ENCODE measurements at places on chromosomes 3 and 15.
A peak's percentile ranks its signal among the peaks of the same experiment; 100 is the strongest.

GRCh38 chr3:71488391-71488809 lies 95.1 kb downstream of the FOXP1 start:
- no peak for DNase-seq

DNA sequence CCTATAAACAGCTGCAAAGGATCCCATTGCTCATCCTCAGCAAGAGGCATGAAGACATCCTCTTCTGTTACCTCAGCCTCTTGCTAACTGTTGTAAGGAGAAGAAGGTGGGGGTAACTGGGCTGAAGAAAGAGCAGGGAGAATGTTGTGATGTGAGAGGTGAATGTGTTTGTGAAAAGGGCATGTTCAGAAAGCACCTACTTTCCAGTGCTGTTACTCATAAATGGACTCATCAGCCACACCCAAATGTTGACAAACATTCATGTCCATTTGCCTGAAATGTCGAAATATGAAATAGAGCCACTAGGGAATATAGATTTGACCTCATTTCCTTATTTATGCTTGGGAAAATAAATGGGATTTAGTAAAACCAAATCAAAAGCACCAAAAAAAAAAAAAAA lies 12.6 kb downstream of the SLC24A1 start:
- DNase-seq, result no peak

- no peak for DNase-seq
These were observed 183.6 kb downstream of the MCTP2 start for GRCh38 chr15:94414916-94415315.

- no peak for DNase-seq
These were observed 12.5 kb downstream of the ZBTB47 start for GRCh38 chr3:42666022-42666421.

DNA sequence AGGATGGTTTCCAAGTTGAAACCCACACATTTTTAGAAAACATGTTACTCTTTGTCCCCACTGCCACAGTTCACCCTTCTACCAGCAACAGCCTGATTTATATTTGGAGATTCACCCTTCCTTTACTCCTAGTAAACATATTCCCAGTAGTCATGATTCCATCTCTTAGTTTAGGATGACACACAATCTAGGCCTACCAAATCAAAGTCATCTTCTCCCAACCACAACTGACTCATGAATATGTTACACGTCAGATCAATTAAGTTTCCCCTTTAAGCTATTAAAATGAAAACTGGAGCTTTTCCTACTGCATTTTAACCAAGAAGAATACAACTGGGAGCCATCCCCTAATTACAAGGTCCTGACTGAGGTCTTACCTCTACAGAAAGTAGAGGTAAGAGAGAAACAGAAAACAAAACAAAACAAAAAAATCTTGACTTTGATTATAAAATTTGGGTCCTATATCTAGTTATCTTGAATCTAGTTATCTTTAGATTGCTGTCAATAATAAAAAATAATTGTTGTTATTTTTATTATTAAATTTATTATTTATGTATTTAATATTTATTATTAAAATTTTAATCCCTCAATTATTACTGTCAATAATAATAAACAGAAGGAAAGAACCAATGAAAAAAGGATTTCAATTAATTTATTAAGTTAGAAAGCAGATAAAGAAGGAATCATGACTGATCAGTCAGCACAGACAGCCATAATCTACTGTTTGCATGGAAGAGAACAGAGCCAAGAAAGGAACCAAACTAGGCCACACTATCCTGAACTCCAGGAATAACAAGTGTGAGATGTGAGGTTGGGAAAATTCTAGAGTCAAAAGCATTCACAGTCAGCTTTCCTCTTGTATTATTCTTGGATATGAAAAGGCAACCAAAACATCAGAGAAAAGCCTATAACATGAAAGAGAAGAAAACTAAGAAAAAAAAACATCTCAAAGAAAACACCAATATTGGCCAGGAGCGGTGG lies 12.5 kb downstream of the DPH6 start:
- no peak for DNase-seq

DNA sequence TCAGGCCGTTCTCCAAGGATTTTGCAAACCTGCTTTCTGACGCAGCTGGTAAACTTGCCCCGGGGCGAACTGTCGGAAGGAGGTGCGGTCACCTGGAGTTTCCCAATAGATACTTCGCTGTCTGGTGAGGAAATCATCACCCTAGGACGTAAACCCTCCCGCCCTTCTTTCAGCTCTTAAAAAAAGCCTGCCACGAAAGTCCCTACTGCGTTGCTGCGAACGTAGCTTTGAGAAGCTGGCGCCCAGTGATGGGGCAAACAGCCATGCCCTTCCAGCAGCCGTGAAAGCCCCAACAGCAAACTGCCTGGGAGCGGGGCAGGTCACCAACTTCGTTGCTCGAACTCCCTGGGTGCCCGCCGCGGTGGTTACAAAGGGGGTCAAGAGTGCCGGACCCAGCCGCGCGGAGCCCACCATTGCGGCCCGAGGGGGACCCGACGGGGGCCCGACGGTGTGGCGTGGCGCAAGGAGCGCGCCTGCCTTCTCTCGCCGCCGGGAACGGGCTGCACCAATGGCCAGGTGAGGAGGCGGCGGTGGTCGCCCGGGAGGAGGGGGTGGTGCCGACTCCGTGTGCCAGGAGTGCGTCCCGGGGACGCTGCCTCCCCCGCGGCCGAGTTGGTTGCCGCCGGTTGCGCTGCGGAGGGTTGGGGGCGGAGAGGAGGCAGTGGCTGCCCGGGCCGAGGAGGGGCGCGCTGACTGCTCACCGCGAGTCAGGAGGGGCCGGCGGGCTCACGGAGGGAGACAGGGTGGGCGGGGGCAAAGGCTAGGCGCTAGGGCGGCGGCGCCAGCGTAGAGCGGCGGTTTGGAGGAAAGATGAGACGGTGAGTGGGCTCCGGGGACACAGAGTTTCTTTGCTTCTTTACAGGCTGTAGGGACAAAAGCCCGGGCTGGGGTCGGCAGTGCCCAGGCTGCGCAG lies at the start of gene PHLDB2:
PHLDB2 (plus strand) TSS at position 205 of the 913 bp plus-strand sequence. CDS start 24,813 bp downstream, outside the sequence.
- peak; percentile 83 for DNase-seq

DNA sequence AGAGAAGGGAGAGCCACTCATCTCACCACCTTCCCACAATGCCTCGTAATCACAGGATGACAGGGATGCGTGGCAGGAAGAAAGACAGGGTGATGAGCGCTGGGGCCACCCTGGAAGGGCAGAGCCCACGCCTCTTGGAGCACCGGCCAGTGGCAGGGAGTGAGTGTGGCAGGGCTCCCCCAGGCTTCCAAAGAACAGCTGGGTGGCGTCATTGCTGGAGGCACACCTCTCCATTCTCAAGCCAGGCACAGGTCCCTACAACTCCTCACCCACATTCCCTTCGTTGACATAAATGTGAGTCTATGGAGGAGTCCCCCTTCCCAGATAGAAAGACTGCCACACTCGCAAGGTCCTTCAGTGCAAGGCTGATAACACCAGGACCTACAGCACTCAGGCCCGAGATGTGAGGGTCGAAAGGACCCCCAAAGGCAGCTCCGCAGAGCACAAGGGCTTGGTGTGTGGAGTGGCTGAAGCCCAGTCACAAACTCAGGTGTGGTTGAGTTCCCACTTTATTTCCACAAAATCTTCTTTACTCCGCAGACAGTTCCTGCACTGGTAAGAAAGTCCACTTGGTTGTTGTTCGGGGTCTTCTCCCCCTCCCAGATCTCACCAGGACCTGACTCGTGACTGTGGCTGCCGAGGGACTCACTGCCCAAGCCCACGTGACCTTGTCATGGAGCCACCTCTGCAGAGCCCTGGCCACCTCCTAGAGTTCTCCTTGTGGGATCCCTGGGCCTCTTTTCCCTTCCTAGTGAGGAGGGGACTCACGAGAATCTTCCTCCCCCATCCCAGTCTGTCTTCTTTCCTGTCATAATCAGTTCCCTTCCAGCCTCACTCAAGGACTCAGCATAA lies 22.4 kb upstream of the CORO2B start:
- DNase-seq, result no peak

- DNase-seq, result no peak
These were observed 271.0 kb upstream of the GADL1 start for GRCh38 chr3:31165399-31165860.

GRCh38 chr15:98420837-98421236 lies 227.5 kb upstream of the IGF1R start:
- DNase-seq, result no peak

DNA sequence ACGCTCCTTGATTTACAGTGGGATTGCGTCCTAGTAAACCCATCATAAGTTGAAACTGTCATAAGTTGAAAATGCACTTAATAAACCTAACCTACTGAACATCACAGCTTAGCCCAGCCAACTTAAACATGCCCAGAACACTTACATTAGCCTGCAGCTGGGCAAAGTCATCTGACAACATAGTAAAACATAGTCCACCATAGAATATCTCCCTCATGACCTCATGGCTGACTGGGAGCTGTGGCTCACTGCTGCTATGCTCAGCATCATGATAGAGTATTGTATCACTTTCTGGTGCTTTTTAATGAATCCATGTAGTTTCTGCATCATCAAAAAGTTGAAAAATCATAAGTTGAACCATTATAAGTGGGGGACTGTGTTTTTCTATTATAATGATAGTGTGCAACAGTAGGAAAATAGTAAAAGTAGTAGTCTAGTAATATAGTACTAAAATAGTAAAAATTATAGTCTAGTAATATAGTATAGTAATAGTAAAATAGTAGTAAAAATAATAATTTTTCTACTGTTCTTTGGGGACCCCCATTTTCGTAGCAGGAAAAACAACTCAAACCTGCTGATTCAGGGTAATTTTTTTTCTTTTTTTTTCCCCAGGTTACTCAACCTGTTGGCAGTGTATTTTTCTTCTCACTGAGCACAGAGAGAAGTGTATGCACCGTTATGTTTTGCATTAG lies 233.5 kb downstream of the MYRIP start:
- no peak for DNase-seq

DNA sequence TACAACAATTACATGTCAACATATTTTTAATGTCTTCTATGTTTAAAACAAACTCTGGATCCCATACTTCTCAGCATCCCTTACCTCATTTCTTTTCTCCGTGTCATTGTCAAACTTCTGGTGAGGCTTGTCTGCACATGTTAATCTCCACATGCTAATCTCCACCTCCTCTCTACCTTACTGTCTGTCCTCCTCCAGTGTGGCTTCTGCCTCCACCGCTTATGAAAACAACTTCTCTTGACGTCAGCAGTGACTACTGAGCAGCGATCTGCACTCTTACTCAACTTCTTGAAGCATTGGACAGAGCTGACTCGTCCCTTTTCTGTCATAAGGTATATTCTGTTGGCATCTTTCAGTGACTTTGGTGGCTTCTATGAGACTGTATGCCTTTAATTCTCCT lies 338.2 kb upstream of the THRB start:
- DNase-seq, result no peak

Measured in renal cortex interstitium (tissue), 15 donors.